ENCODE measurements at places on chromosomes 11 and 22.

GRCh38 chr11:63663809-63664208 is 7.4 kb downstream of the ATL3 start:
- no peak for DNase-seq

DNA sequence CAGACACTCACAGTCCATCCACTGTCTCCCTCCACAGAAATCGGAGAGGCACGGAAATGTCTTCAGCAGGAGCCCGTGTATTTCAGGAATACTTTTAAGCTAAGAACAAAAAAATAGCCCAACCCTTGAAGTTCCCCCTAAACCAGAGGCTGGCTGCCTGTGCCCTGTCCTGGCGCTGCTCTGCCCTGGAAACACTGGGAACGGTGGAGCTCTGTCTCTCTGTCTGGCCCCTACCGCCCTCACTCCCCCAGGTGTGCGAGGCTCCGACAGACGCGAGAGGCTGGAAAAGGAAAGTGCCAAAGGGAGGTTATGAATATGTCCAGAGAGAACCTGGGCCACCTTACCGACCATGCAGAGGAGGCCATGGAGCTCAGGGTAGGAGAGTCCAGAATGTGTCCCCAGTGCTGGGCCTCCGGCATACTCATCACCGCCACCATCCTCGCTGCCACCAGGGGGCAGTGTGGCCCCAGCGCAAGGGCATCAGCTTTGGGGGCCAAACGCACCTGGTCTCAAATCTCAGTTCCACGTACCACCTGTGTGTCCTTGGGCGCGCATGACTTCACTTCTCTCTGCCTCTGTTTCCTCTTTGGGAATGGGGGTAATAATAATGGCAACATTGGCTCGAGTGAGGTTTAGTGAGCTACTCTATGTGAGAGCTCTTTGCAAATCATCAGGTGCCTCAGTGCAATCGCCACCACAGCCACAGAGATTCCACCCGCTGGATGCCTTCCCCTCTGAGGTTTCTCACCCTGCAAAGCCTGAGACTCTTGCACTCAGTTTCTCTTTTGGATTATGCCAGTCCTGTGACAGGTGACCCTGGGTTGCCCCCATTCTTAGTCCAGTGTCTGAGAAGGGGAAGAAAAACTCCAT is 10.4 kb upstream of the SLCO2B1 start:
- peak; percentile 51 for DNase-seq

DNA sequence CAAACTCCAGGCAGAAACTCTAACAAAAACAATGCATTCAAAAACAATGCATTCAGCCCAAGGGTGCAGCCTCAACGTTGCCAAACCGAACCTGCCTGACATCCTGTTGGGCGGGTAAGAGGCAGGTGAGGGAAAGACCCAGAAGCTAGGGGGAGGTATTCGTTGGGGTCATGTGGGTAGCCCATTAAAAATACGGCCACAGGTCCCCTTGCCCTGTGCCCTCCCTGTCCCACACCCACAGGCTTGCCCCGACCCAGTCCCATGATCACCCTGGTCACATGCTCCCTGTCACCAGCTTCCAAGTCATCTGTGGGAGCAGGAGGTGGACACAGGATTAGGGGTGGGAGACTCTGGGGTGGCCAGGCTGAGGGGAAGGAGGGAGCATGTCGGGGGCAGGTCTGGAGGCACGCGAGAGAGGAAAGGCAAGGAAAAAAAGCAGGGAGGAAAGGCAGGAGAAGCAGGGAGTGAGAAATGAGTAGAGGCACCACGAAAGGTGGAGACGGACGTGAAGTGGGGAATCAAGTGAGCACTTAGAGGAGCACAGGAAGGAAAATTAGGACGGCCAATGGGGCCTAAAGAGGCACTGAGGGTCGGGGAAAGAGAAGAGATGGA is 683 bp downstream of the PLA2G6 start:
- no peak for DNase-seq

DNA sequence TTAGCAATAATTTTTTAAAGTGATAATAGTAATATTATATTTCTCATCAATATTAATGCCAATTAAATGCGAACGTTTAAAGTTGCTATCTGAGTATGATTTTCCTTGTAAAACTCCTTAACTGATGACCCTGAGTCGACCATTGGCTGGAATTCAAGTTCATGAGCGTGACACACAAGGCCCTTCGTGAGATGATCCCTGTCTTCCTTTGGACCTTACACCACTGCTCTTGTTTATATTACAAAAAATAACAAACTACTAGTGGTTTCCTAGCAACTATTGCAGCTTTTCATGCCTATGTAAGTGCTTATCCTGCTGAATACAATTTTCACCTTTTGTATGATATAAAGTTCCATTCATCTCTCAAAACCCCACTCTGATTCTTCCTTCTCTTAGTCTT is 752.9 kb downstream of the CNTN5 start:
- DNase-seq = peak; percentile 12

DNA sequence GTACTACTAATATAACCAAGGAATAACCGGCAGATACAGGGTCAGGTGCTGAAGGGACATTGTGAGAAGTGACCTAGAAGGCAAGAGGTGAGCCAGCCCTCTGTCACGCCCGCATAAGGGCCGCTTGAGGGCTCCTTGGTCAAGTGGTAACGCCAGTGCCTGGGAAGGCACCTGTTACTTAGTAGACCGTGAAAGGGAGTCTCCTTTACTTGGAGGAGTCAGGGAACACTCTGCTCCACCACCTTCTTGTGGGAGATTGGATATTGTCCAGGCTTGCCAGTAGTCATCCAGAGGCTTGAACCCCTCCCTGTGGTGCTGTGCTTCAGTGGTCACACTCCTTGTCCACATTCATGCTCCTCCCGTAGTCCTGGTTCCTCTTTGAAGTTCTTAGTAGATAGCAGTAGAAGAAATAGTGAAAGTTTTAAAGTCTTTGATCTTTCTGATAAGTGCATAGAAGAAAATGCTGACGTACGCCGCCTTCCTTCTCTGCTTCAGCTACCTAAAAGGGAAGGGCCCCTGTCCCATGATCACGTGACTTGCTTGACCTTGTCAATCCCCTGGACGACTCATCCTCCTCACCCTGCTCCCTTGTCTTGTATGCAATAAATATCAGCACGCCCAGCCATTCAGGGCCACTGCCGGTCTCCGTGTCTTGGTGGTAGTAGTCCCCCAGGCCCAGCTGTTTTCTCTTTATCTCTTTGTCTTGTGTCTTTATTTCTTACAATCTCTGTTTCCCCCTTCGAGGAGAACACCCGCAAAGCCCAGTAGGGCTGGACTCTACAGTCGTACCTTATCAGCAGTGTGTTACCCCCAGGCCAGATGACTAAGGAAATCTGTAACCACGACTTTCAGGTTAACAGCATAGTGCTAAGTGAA is 6.1 kb downstream of the NUP50 start:
- DNase-seq = no peak

DNA sequence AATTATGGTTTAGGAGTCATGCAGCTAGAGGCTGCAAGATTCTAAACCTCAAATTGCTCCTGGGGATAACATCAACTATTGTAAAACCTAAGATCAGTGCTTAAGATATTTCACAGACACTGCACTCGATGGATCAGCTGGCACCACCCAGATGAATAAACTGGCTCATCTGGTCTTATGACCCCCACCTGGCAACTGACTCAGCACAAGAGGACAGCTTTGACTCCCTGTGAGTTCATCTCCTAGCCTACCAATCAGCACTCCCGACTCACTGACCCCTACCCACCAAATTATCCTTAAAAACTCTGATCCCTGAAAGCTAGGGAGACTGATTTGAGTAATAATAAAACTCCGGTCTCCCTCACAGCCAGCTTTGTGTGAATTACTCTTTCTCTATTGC is 782 bp upstream of the TTC12 start:
- DNase-seq = no peak
